ENCODE measurements at places on chromosomes 16 and 17.
A peak's percentile ranks its signal among the peaks of the same experiment; 100 is the strongest.

DNA sequence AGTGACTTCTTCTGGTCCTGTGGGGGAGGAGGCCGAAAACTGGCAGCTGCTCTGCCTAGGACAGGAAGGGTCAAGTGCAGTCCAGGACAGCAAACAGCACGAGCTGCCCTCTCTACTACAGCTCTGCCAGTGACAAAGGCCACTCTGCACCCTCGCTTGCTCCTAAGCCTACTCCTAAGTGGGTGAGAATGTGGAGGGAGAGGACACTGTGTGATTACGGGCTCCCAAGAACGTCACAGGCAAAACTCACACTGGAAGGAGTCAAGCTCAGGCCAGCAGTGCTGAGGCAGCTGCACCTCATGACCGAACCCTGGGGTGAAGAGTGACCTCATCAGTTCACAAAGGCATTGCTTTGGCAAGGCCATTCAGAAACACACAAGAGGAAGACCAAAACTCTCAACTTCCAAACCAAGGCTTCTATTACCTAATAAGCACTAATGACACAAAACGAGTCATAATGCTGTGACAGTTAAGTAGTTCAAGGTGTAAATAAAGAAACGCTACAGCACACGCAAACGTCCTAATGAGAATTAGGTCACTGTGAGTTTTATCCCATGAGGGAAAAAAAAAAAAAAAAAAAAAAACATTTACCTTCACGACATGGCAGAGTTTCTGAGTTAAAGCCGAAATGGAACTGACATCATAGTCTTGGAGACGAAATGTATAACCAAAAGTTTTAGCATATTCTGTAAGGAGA, 35.1 kb downstream of the MARF1 start:
- DNase-seq, result no peak

DNA sequence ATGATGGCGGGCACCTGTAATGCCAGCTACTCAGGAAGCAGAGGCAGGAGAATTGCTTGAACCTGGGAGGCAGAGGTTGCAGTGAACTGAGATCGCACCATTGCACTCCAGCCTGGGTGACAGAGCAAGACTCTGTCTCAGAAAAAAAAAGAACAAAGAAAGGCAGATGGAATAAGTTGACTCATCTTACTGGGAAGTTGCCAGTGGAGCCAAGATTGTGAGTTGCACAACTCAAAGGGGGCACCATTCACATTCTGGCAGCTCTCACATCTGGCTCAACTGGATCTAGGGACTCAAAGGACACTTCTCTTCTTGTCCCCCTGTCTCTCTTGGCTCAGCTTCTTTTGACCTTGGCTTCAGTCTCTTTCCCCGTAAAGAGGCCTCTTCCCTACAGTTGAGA, 53.7 kb upstream of the ETV4 start:
- DNase-seq, result no peak

GRCh38 chr16:89256651-89257254, 39.2 kb downstream of the ZNF778 start:
- DNase-seq, result peak; percentile 72

DNA sequence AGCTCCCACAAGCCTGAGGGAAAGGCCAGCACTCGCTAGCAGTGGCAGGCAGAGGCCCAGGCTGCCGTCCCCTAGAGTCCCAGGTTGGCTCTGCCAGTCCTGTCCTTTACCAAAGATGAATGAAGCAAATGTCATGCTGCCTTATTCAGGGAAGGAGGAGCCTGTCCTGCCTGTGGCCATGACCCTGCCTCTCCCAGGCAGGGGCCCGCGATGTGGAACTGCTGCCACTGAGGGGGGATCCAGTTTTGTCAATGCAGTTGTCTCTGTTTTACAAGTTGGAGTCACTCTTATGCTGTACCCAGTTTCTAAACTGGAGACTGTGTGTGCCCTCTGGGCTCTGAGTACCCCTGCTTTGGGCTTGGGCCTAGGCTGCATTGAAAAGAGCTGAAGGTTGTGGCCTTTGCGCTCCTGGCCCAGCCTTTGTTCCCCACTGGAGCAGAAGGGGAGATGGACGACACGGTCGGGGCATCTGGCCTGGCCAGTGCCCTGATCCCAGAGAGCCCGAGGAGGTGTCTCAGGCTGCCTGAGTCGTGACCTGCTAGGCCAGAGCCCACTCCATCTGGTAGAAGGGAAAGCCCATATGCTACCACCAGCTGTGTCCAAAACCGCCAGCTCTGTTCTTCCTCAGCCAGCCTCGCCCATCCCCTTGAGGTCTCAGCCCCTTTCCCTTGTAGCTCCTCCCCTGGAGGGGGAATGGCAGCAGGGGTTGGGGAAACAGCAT, 5.5 kb downstream of the LIMD2 start:
- peak; percentile 55 for DNase-seq

DNA sequence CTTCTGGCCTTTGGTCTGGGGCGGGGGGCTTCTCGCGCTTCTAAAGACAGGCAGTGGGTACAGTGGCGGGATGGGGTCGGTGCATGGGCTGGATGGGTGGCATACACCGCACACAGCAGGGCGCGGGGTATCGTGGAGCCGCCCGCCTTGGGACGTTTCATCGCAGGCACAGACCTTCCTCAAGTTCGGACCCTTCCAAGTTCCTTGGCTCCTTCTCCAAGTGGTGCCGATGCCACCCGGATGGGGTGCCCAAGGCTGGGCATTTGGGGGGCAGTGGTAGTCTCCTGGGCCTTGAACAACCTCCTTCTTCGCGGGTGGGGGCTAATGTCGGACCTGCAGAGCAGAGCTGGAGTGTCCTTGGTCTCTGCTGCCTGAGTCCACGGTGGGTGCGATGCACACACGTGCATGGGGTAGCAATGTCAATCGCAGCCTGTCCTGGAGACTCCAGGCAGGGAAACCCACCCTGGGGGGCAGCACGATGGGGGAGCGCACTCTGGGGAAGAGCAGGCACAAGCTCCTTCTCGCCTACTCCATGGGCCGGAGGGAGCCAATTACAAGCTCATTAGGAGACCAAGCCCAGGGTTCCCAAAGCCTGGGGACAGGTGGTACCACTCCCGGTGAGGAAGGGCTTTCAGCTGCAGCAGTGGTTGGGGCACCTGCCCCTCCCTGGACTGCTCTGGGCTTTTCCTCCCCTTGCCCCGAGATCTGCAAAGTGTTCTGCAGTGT, 686 bp upstream of the MTSS2 start:
- no peak for DNase-seq

All from CD4-positive, alpha-beta T cell treated with Interleukin-10 for 1 hour (primary cell).